ENCODE measurements at places on chromosomes 5 and 9.

DNA sequence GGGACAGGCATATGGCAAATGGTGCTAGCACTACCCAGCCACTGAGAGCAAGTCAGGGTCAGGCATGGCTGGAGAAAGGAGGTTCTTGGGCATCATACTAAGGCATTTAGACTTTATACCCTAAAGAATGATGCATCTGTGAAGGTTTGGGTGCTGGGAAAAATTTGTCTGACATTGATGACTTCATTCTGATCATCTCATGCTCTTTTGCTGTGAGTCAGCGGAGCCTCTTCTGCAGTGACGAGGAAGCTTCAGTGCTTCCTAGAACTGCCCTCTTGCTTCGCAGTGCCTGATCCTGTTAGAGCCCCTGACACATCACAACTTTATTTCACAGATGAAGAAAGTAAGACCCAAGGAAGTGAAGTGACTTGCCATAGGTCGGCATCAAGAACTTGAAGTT is 266.6 kb upstream of the GAS1 start:
- no peak for DNase-seq

GRCh38 chr9:15140051-15140450 is 167.0 kb downstream of the TTC39B start:
- no peak for DNase-seq

DNA sequence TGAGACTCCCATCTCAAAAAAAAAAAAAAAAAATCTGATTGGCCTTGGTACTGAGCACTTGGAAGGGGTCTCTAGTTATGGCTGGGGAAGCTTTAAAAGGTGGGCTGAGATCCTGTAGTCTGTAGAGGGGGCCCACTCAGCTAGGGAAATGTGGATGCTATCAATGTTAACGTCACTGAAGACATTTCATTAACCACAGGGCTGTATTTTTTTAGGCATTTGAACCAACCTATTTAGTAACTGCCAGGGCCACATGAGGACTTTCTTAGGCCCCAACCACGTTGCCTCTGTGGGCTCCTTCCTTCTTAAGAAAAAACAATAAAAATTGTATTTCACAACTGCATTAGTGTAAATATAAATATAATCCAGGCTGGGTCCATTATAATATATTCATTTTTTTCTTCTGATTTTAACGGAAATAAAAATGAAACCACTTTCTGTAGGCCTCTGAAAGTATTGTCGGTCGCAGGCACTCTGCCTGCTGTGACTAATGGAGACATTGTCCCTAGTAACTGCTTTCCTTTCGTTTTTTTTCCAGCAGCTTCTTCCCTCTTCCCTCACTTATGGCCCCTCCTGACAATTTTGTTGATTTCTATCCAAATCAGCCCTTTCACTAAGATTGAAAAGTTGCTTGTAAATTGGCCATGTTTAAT is 71.6 kb downstream of the GCNT1 start:
- DNase-seq = no peak

GRCh38 chr5:147844846-147845245 is 13.4 kb upstream of the SPINK1 start:
- DNase-seq = no peak

DNA sequence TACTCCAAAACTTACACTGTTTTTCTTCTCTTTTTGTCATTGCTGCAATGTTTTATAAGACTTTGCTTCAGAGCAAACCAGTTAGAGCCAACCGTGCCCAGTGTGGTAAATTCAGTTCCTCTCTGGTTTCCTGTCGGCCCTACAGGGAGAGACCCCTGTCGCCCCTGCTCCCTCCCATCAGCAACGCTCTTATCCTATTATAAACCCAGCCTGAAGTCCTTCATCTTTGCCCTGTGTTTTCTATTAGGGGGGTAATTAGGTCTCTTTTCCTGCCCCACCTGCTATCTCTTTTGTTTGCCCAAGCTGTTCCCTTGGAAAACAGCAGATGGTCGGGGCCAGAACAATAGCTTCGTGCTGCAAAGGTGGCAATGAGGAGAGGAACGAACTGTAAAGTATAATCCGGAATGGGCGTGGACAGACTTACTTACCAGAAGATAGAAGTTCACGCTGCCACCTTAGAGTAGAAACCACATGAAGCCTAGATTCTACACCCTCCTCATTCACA is 21.4 kb upstream of the OTULINL start:
- DNase-seq = no peak

DNA sequence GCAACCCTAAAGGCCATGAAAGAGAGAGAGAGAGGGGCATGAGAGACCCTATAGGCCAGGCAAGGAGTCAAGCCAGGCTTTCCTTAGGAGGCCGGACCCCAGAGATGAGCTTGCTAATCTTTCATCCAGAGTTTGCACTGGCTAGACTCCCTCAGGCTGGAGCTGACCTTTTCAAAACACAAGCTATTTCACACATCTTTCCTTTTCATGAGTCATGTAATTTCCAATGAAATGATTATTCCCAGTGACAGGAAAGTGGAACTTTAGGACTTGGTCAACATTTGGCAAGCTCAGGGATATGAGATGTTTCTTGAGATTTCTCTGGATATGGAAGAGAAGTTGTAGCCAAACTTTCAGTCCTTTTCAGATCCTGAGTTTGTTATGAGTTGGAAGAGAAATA is 117.7 kb downstream of the TARS1 start:
- DNase-seq = no peak

GRCh38 chr5:168875832-168876231 is 296.7 kb upstream of the PANK3 start:
- DNase-seq = no peak

DNA sequence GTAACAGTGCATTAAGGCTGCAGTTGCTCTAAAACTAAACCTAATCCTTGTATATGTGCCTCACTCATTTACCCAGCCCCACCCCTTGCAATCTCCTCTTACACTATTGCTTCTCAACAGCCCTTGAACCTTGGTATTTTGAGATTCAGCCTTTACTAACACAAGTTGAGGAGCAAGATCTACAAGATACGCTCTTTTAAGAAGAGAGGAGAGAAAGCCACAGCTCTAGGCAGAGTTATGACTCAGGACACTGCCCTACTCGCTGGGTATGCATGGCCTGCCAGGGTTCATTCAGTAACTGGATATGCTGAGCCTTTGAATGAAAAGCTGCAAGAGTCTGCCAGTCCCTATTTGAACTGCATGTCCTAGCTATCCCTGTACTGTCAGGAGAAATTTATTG is 219.5 kb downstream of the PCSK5 start:
- DNase-seq = no peak

DNA sequence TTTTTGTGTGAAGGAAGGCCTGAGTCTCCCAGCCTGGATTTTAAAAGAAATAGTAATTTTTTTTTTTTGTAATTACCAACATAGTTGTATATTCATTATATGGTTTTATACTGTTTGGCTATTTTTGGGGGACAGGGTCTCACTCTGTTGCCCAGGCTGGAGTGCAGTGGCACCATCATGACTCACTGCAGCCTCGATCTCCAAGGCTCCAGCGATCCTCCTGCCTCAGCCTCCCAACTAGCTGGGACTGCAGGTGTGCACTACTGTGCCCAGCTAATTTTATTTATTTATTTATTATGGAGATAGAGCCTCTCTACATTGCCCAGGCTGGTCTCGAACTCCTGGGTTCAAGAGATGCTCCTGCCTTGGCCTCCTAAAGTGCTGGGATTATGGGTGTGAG is 5.1 kb downstream of the LRRC8A start:
- no peak for DNase-seq

- DNase-seq = no peak
These were observed 1.0 kb upstream of the ALDH1B1 start for GRCh38 chr9:38391278-38392118.

DNA sequence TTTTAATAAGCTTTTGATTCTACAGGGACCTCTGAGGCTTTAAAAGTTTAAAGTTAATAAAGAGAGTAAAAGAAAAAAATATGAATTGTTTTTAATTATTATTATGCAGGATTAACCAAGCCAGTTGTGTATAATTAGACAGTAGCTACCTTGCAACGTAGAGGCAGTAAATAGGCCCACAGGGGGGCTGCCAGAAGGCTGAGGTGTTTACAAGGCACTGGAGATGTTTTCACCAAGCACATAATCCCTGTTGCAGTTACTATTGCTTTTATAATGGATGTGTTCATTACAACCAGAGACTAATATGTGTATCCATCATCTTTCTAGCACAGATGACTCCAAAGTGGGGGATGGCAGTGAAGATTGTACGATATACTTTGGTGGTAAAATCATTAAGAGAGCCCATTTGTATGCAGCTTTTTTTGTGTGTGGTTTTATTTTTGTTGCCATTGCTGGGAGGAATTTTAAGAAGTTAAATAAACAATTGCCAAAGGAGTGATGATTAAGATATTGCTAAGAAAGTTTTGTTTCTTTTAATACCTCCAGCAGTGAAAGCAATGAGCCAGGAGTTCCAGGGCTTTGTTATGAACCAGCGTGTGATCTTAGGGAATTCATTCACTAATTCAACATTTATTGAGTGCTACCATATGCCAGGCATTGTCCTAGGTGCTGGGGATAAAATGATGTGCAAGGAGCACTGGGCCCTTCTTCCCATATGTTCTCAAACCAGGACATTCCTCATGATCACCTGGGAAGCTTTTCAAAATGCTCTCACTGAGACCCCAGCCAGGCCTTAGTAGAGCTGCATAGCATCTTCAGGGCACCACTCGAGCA is 138.7 kb upstream of the EFNA5 start:
- DNase-seq = no peak

- no peak for DNase-seq
These were observed 32.8 kb downstream of the TUT7 start for GRCh38 chr9:86321373-86321772.

- DNase-seq = no peak
These were observed 116.2 kb downstream of the PRELID2 start for GRCh38 chr5:145718956-145719355.

DNA sequence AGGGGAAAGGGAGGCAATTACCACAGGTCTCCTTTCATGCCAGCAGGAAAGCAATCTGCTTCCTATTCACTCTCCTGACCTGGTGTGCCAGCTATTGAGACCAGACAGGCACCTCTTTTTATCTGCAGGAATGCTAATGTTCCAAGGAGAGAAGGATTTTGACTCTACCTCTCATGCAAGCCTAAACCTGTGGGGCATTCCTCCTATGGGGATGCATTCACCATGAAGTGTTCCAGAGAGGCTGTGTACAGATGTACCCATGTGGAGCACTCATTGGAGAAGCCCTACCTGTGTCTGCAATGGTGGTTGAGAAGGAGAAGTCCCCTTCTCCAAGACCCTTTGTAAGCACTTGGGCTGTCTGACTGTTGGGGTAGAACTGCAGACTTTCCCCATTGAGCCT is 45.4 kb upstream of the EDIL3 start:
- no peak for DNase-seq

GRCh38 chr5:150585781-150586341 is 54.6 kb upstream of the SYNPO start:
- no peak for DNase-seq

- DNase-seq = no peak
These were observed 9.4 kb downstream of the FLT4 start for GRCh38 chr5:180639741-180640610.

DNA sequence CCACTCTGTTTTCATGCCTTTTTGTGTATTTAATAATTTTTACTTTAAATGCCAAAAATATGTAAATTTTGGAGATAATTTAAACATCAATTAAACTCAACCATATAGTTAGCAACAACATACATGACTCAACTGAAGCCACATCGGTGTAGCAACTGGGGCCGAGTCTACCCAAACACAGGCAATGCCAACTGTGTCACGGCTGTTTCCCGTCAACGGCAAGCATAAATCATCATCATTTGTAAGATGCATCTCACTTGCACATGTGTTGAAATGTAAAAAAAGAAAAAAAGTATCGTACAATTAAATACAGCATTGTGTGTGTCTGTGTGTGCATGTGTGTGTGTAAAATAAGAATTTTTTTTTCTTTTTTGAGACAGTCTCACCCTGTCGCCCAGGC is 160.1 kb upstream of the TAS2R1 start:
- no peak for DNase-seq

DNA sequence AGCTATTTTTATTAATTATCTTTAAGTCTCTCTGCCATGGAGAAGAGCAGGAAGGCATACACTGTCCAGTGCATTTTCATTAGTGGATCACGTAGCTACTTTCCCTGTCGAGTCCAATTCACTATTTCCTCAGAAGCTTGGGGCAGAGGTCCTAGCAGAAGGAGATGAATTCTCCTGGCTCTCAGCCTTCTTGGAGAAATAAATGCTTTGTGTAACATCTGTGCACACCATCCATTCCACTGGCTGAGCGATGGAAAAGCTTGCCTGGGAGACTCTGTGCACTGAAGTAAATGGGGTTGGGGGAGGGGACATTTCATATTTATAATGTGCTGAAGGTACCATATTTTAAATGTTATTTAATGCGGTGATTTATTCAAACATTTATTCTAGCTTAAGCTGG is 23.4 kb downstream of the PROP1 start:
- no peak for DNase-seq

GRCh38 chr5:148825716-148826052 is 727 bp upstream of the ADRB2 start:
- DNase-seq = no peak

GRCh38 chr9:115513148-115513547 is 395.2 kb upstream of the TNC start:
- no peak for DNase-seq

DNA sequence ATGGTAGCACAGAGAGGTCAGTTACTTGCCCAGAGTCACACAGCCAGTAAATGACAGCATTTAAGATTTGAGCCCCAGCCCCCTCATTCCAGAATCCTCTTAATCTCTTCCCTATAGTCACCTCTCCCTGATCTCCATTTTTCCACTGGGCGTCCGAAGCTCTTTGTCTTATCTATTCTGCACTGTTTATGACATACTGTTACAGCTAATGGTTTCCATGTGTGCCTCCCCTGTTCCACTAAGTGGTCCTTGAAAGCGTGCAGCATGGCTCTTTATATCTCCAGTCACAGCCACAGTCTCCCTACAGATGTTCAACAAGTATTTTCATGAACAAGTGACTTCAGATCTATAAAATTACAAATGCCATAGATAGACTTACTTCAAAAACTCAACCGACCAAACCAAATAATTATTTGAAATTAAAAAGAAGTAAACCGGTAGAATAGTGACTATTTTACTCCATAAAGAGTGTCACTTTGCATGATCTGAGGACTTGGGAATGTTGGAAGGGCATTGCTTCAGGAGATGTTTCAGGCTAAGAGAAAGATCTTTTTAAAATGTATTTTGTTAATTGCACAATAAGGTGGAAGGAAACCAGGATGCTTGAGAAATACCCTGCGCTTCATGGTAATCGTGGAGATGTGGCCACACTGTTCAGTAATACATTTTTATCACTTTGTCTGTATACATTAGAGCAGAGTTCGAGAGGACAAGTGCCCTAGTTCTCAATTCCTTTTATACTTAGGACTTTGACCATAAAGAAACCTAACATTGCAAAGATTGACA is 237.2 kb downstream of the FBXL7 start:
- DNase-seq = no peak

GRCh38 chr9:11128156-11128555 is 515.4 kb upstream of the PTPRD start:
- no peak for DNase-seq

DNA sequence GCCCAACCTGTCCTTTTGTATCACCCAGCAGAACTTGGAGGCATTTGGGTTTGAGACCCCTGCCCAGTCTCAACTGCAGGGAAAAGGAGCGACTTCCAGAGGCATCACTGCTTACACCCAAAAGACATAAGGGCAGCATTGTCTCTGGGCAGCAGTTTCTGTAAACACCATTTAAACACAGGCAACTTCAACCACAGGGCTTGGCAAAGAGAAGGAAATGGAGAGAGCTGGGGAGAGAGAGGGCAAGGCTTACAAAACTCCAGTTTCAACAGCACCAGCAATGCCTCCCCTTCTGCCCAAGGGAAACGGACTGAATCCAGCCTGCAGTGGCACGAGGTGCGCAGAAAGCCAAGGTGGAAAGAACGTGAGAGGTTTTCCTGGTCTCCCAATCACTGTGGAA is 147.6 kb downstream of the ROR2 start:
- DNase-seq = no peak

- no peak for DNase-seq
These were observed 73.2 kb downstream of the AOPEP start for GRCh38 chr9:94799578-94800264.

Data from stimulated activated CD4-positive, alpha-beta T cell treated with anti-CD3 and anti-CD28 coated beads, Interleukin-12 subunit alpha, Interleukin-12 subunit beta, amount 100 ng/mL, for 48 hours (primary cell).